Activated CD8-positive, alpha-beta memory T cell treated with anti-CD3 and anti-CD28 coated beads for 48 hours (primary cell): ENCODE measurements at places on chromosomes 1 and 21.

- no peak for DNase-seq
Observed at GRCh38 chr1:56922507-56922906, 43.3 kb downstream of the C8B start.

DNA sequence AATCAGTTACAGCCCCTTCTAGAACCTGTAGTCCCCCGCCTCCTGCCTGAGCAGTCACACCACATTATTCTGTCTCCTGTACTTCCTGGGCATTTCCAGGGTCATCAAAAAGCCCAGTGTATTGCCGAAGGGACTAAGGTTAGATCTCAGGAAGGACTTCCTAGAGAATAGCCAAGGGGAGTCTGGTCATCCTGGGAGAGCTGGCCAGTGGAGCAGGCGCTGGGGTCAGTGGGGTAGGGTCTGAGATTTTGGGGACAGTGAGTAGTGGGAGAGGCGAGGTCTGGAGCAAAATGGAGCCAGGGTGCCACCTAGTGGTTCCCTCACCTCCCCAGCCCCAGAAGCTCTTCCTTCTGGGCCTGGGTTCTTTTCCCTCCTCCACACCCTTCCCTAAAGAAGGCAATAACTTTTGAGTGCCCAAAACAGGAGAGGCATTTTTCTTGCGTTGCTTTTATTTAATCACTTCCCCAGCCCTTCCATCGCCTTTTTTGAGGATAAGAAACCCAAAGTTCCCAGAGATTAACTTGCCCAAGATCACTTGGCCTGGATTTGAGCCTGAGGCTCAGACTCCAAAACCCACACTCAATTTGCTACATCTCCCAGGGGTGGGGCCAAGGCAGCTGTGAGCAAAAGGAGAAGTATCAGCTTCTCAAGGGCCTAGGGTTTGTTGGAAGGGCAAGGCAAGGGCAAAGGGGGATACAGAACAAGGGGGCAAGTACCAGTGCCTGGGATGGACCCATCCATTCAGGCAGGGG is 7.3 kb upstream of the PMVK start:
- no peak for DNase-seq

DNA sequence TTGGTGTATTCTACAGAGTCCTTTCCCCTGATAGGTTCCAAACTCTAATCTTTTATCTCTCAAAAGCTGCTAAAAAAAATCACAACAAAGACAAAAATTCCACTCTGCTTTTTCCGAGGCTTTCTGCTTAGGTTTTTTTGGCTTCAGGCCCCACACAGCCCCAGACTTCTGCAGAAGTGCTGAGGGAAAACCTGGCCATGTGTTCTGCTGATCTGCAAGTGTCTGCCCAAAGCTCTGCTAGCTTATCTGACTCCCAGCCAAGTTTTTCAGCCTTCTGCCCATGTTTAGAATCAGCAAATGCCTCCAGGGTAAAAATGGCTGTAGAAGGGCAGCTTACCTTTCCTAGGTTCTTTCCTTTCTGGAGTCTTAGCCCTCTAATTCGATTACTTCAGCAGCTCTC is 28.4 kb downstream of the DISP3 start:
- no peak for DNase-seq

DNA sequence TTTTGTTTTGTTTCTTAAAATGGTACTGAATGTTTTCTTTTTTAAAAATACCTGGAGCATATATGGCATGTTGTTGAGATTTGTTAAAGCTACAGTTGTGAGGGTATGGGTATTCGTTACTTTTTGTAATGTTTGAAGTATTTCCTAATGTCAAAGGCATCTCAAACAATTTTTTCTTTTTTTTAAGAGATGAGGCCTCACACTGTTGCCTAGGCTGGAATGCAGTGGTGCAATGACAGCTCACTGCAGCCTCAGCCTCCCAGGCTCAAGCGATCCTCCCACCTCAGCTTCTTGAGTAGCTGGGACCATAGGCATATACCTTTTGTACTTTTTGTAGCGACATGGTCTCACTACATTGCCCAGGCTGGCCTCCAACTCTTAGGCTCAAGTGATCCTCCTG is 16.1 kb downstream of the CLCN6 start:
- no peak for DNase-seq

- no peak for DNase-seq
Observed at GRCh38 chr1:6612641-6613360, 730 bp upstream of the PHF13 start.

- no peak for DNase-seq
Observed at GRCh38 chr1:223083831-223084230, 59.2 kb downstream of the TLR5 start.

- no peak for DNase-seq
Observed at GRCh38 chr1:244269169-244269568, 182.5 kb downstream of the ADSS2 start.

DNA sequence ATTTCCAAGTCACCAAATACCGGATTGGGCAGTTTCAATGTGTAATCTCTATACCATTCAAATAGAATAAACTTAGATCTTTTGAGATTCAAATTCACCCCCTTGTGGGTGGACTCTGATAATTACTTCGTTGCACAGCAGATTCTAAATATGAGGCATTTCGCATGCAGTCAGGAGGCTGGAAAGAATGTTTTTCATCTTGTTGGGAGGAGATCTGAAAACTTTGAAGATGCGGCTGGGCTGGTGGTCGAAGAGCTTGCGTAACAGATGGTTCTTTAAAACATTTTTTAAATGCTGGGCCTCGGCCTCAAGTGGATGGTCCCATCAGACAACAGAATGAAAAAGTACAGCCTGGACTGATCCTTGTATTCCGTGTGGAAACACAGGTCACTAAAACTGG is 10.4 kb downstream of the NR5A2 start:
- DNase-seq: no peak

GRCh38 chr1:221451741-221452140 is 290.1 kb downstream of the DUSP10 start:
- no peak for DNase-seq
